ENCODE measurements at places on chromosomes 16 and 17. TPM values are rescaled to one million over a fixed set of nuclear protein-coding genes. Genes with fewer than 3 reads are reported as not detected.

The MT1F gene
- 27.5 TPM for total RNA-seq

- H3K4me1 ChIP-seq, result no peaks in the 10 kb centered on the region
- no peak overlapping the region for H3K4me3 ChIP-seq
- H3K27ac ChIP-seq, result no peak overlapping the region
- DNase-seq, result no peak
- no peaks in the 10 kb centered on the region for H3K27me3 ChIP-seq
Measured at GRCh38 chr16:64269756-64270155, 852.1 kb downstream of the CDH11 start.

DNA sequence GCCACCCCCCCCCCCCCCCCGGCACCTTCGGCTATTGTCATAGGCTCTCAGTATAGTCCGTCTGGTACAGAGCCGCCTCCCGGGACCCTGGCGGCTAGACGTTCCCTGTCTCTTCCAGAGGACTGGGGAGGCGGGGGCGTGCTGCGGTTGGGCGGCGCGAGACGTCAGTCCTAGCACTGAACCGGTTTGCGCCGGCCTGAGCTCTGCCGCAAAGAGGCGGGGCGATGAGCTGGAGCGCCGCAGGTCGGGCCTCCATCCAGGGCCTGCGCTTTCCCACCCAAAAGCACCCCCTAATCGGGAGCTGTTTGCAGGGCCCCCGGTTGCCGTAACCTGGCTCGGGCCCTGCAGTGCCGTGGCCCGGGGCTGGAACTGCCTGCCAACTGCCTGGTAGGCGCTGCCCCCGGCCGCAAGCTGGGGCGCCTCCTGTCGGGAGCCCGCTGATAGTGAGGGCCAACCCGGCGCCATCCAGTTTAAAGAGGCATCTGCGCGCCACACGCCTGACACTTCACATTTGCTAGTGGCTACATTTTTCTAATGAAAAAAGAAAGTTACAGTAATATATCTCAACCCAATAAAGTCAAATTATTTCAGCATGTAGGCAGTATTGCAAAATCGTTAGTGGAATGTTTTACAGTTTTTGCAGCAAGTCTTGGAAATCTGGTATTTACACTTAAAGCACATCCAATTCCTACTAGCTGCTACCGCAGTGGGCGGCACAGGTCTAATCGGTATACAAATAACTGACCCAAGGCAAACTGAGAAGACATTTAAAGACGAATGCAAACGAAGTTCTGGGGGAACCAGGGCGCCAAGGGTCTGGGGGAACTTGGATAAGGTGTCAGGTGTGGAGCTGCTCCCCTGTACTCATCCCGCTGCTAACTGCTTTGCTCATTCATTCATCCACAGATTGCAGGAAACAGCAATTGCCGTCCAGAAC lies 753 bp upstream of the USP22 start:
- DNase-seq, result peak; percentile 98
- H3K4me3 ChIP-seq, result no peak overlapping the region
- H3K27ac ChIP-seq, result peak overlapping the region; percentile 94
- peaks cover 35% of the 10 kb centered on the region for H3K4me1 ChIP-seq
- no peaks in the 10 kb centered on the region for H3K27me3 ChIP-seq
- no peaks in the 10 kb centered on the region for H3K36me3 ChIP-seq

The TBC1D3B gene
- not detected for total RNA-seq

DNA sequence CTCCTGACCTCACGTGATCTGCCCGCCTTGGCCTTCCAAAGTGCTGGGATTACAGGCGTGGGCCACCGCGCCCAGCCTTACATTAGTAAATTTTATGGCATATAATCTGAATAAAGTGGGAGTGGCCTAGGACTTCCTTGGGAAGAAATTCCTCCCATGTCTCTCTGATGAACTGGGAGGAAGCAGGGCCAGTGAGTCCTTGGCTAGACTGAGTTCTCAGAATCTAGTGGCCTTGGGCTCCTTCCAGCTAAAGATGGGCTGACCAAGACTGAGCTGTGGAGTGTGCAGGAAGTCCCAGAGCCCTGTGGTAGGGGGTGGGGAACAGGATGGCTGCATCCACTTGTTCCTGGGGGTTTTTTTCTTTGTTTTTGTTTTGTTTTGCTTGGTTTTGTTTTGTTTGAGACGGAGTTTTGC lies 10.0 kb upstream of the NAGLU start:
- peaks cover 24% of the 10 kb centered on the region for H3K4me1 ChIP-seq
- no peaks in the 10 kb centered on the region for H3K27me3 ChIP-seq
- no peak overlapping the region for H3K4me3 ChIP-seq
- no peak for DNase-seq
- no peak overlapping the region for H3K27ac ChIP-seq

- H3K4me3 ChIP-seq, result no peak overlapping the region
- H3K27ac ChIP-seq, result no peak overlapping the region
- no peaks in the 10 kb centered on the region for H3K36me3 ChIP-seq
- no peaks in the 10 kb centered on the region for H3K27me3 ChIP-seq
- DNase-seq, result no peak
Measured at GRCh38 chr16:87295661-87296531, 21.3 kb downstream of the C16orf95 start.

The MFAP4 gene
- 25.7 TPM for total RNA-seq

DNA sequence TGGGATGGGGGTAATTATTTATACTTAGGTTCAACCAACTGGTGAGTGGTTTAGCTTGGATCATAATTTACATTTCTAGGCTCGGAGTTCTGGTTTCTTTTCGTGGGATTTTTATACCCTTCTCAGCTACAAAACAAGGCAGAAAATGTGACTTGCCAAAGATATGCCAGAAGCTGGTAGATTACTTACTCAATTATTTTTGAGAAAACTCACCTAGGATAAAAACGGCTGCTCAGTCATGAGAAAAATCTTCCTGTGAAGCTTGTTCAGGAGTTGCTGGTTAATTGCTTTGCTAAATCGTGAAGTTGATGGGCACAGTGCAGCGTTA lies 1.1 kb downstream of the NDEL1 start:
- H3K36me3 ChIP-seq, result no peaks in the 10 kb centered on the region
- peaks cover 4% of the 10 kb centered on the region for H3K4me1 ChIP-seq
- H3K27ac ChIP-seq, result peak overlapping the region; percentile 100

The OTOA gene
- total RNA-seq, result not detected

The MYH11 gene
- total RNA-seq, result 14.2 TPM

- no peaks in the 10 kb centered on the region for H3K36me3 ChIP-seq
- no peak for DNase-seq
- H3K27ac ChIP-seq, result no peak overlapping the region
Measured at GRCh38 chr16:20875355-20875650, 24.9 kb downstream of the DCUN1D3 start.

GRCh38 chr16:24071666-24072360 lies 184.3 kb upstream of the CACNG3 start:
- H3K36me3 ChIP-seq, result no peaks in the 10 kb centered on the region
- no peak overlapping the region for H3K4me3 ChIP-seq
- H3K27me3 ChIP-seq, result no peaks in the 10 kb centered on the region

DNA sequence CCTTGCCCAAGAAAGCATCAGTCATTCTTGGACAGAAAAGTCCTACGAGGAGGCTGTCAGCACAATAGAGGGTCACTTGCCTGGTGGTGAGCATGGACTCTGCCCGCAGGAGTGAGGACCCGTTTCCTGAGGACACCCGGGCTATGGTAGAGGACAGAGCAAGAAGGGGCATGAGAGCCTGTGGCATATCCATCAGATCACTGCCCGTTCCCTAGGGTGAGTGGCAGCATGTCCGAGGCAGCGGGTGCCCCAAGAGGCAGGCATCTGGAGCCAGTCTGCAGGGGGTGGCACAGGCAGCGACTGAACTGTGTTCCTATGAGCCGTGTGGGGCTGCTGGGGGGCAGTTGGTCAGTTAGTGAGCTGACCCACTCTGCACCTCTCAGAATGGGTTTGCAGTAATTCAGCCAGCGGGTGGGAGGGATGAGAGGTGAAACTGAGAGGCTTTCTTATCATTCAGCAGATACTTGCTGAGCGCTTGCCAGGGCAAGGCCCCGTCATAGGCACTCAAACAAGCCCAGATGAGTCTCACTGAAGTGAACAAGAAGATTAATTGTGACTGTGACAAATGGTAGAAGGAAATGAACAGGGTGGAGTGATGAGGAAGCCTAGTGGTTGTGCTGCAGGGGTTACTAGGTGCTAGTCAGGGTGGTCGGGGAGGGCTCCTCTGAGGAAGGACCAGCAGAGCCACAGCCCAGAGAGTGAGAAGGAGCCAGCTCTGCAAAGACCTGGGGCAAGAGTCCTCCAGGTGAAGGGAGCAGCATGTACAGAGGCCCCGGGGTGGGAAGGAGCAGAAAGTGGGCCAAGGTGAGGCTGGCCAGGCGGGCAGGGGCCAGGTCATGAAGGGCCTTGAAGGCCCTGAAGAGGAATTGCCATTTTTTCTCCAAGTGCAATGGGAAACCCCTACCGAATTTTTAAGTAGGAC lies 87.9 kb downstream of the CLEC16A start:
- H3K27me3 ChIP-seq, result no peaks in the 10 kb centered on the region
- H3K4me3 ChIP-seq, result no peak overlapping the region
- H3K27ac ChIP-seq, result no peak overlapping the region
- DNase-seq, result no peak

GRCh38 chr16:29708917-29709600 lies 30.1 kb downstream of the QPRT start:
- no peaks in the 10 kb centered on the region for H3K36me3 ChIP-seq
- no peaks in the 10 kb centered on the region for H3K4me1 ChIP-seq
- H3K27me3 ChIP-seq, result no peaks in the 10 kb centered on the region
- no peak for DNase-seq
- H3K27ac ChIP-seq, result no peak overlapping the region
- no peak overlapping the region for H3K4me3 ChIP-seq

DNA sequence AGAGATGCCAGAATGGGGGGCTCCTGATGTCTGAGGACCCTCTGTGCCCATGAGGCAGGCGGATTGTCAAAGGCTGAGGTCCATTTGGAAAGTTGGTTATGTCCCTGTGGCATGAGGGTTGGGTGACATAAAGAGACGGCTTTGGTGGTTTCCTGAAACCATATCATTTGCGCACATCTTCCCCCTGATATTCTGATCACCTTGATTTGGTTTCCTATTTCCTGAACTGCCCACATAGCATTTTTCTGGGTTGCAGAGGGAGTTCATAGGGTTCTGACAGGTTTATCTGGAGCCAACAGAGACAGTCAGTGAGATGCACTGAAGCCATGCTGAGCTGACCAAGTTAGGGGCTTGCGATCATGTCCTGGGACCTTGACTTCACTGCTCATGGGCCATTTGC lies 15.7 kb upstream of the RNF222 start:
- no peak overlapping the region for H3K4me3 ChIP-seq
- no peak overlapping the region for H3K27ac ChIP-seq

- H3K27ac ChIP-seq, result no peak overlapping the region
- H3K4me1 ChIP-seq, result no peaks in the 10 kb centered on the region
- H3K27me3 ChIP-seq, result no peaks in the 10 kb centered on the region
- H3K4me3 ChIP-seq, result no peak overlapping the region
Measured at GRCh38 chr16:49158029-49158642, 123.5 kb downstream of the CBLN1 start.

DNA sequence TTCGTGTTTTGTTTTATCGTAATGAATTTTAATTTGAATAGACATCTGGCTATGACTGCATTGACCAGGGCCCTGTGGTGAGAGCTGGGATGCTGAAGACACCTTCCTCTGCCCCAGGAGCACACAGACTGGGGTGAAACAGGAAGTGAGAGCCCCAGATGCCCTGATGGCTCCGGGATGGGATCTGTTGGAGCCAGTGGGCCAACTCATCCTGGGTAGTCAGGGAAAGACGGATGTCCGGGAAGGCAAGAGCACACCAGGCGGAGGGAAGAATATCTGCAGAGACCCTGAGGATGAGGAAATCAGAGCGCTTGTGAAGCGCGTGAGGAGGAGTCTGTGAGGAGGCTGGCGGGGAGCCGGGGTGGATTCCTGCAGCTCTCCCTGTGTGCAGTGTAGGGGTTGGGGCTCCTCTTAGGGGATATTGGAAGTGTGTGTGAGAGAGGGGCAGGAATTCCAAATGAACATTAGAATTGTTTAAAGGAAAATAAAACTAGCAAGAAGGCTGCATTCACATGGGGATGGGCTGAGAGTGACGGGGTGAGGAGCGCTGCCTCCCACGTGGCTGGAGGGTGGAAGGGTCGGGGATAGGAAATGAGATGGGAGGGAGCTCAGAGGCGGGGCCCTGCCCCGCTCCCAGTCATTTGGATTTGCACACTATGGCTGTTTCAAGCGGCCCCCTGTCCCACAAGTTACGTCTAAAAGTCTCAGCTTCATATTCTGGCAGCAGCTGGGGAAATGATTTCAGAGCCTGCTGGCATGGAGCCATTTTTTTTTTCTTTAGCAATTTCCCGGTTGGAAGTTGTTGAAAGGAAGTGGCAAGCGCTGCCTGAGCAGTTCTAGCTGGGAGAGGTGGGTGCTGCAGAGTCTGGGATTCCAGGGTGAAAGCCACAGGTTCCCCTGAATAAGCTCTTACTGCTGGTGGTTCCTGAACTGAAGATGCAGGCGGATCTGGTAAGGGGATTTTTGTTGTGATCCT lies 71.2 kb upstream of the LGALS9 start:
- no peaks in the 10 kb centered on the region for H3K27me3 ChIP-seq
- no peaks in the 10 kb centered on the region for H3K36me3 ChIP-seq
- H3K27ac ChIP-seq, result peak overlapping the region; percentile 77
- H3K4me3 ChIP-seq, result no peak overlapping the region

The TERB1 gene
- total RNA-seq, result not detected

The ANKS4B gene
- total RNA-seq, result not detected

The CLEC18A gene
- 2.1 TPM for total RNA-seq

DNA sequence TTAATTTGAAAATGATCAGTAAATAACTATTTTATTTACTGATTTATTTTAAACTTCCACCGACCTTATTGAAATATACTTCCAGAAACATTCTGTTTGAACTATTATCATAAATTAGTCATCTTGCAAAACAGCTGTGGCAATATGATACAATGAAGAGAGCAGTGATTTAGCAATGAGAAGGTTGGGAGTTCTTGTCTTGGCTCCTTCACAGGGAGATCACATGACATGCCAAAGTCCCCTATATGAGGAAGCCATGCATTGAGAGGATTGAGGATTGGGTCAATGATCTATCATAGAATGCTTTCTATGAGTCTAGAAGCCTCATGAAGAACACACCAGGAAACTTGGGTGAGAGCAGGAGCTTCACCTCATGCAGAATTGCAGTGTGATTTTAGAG lies 222.7 kb downstream of the LGALS9B start:
- H3K36me3 ChIP-seq, result no peaks in the 10 kb centered on the region
- H3K27ac ChIP-seq, result no peak overlapping the region
- no peaks in the 10 kb centered on the region for H3K27me3 ChIP-seq
- H3K4me1 ChIP-seq, result no peaks in the 10 kb centered on the region
- no peak overlapping the region for H3K4me3 ChIP-seq

DNA sequence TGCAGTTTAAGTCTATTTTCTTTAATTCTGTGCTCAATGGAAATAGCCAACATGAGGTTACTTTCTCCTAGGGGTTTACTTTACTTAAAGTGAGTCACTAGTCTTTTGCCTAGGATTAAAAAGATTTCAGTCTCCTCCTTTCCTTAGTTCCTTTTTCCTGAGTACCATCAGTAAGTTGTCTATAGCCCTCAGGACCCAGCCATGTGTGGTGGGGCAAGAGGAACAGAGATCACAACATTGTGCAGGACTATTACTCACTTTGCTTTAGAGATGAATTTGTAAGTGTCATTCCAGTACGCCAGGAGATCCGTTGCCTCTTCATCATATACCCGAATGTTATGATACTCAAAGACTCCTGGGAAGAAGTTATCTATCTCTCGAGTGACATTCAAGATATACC lies 27.7 kb upstream of the CORO6 start:
- peaks cover 2% of the 10 kb centered on the region for H3K36me3 ChIP-seq
- H3K27me3 ChIP-seq, result no peaks in the 10 kb centered on the region
- no peaks in the 10 kb centered on the region for H3K4me1 ChIP-seq
- no peak overlapping the region for H3K4me3 ChIP-seq

GRCh38 chr17:47813512-47814031 lies 8.0 kb downstream of the OSBPL7 start:
- peaks cover 49% of the 10 kb centered on the region for H3K4me1 ChIP-seq
- no peak overlapping the region for H3K4me3 ChIP-seq
- H3K27ac ChIP-seq, result no peak overlapping the region
- H3K27me3 ChIP-seq, result no peaks in the 10 kb centered on the region
- peaks cover 31% of the 10 kb centered on the region for H3K36me3 ChIP-seq
- DNase-seq, result peak; percentile 8

All from body of pancreas (tissue), 4 donors.